Stimulated activated CD4-positive, alpha-beta T cell treated with anti-CD3 and anti-CD28 coated beads, Interleukin-12 subunit alpha, Interleukin-12 subunit beta, amount 100 ng/mL, for 48 hours (primary cell): ENCODE measurements at places on chromosomes 16 and 17.

DNA sequence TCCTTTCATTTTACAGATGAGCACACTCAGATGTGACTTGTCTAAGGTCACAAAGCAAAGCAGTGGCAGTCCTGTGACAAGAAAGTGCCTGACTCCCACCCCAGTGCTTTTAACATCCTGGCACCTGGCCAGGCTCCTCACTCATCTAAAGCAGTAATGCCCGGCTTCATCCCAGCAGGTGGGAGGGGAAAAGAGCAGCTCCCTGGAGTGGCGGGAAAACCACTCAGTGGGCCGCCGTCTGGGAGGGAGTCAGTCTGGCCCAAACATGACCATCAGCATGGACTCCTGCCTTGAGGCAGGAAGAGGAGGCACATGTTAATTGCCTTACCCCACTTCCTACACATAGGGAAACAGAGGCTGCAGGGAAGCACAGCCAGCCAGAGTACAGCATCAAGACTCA is 2.6 kb downstream of the PCGF2 start:
- no peak for DNase-seq

GRCh38 chr17:15432807-15433611 is 34.4 kb downstream of the CDRT4 start:
- no peak for DNase-seq

GRCh38 chr17:30965686-30966085 is 5.2 kb upstream of the RNF135 start:
- no peak for DNase-seq

DNA sequence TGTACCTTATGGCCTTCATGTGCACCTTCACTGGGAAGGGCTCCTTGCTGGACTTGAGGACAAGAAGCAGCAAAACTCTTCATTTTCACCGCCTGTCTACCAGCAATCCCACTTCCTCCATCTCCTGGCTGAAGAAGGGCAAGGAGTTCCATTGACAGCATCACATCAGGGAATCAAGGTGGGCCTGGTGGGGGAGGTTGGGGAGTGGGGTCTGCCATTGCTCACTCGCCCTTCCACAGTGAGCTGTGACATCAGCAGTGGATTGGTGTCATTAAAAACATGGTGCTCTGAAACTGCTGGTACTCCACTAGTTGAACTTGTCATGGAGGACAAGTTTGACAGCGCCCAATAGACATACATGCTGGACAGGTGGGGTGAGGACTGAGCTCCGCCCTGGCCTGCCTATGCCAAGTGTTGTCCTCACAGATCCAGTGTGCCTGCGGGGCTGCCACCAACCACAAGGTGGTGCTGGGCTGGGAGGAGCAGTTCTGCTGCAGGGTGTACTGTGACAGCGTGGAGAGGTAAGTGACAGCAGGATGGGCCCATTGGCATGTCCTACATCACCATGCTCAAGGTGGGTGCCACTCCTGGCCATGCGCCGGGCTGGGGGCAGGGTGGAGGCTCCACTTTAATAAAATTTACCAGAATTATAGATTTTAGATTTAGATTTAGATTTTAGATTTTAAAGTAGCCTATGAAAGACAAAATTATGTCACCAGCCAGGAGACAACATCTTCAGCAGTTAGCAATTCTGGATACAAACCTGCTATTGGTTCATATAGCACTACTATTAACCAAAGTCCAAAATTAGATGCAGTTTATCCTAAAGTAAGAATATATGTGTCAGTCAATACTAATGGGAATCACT is 1729.1 kb downstream of the TP53TG3F start:
- no peak for DNase-seq

- no peak for DNase-seq
These were observed 347.5 kb downstream of the C16orf95 start for GRCh38 chr16:86969716-86970115.

GRCh38 chr17:55731586-55732250 is 9.1 kb upstream of the TMEM100 start:
- DNase-seq, result no peak

DNA sequence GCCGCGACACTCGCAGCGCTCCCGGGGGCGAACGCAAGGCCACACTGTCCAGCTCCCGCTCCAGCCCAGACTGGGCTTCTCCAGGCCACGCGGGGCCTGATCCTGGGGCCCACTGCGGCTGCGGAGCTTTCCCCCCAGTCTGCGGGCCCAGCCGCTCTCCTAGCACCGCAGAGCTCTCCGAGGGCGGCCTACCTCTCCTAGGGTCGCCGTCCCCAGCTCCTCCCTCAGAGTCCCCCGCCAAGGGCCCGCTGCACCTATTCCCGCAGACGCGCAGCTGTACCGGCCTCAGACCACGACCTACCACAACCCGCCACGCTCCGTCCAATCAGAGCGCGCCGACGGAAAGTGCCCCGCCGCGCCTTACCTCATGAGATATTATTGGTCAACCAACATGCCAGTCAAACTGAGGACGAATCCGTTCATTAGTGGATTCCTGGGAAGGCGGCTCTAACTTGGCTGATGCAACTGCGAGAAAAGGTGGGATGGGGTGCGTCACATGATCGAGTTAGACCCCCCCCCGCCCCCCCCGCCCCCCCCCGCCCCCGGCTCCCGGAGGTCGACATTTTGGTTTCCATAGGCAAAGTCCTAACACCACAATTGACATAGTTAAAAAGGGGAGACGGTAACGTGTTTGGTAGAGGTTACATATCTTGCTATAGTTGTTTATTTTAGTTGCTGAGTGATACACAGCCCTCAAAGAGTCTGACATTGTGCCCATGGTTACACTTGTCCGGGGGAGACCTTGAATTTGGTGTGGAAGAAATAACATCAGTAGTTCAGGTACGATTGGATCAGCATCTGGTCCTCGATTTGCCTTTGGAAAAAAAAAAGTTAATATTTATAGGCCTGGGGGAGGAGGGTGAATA is at the start of gene AARS1:
Gene AARS1, minus strand, starts transcription at position 278 of the 866 bp plus-strand sequence. CDS start 6,743 bp downstream, outside the sequence.
- peak; percentile 91 for DNase-seq

DNA sequence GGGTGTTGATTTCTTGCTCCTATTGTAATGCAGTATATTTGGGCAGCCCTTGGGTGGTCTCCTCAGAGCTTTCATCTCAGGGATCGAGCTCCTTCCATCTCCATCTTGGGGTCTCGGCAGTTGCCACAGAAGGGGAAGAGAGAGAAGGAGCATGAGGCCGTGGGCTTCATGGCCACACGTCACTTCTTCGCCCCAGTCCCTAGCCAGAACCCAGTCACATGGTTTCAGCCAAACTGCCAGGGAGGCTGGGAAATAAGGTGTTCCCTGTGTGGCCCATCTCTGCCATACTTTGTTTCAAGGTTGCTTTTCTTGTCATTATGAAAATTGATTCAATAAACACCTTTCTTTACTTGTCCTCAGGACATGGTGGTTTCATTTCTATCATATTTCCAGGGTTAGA is 68.4 kb upstream of the NKD1 start:
- DNase-seq, result no peak

DNA sequence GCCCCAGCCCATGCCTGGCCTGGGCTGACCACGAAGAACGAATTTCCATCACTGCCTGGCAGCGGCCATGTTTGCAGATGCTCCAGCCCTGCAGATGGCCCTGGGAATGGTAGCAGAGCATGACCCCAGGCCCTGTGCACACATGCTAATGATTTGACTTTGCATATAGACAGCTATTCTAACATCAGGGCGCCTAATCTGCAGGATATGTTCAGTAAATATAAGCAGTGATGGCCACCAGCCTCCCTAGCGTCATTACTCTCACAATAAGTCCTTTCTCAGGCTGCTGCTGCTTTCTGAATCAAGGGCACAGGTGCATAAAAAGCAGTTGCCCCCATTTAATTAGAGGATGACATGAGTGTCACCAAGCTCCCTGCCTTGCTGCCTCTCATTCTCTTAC is 24.2 kb downstream of the DNAH9 start:
- no peak for DNase-seq

DNA sequence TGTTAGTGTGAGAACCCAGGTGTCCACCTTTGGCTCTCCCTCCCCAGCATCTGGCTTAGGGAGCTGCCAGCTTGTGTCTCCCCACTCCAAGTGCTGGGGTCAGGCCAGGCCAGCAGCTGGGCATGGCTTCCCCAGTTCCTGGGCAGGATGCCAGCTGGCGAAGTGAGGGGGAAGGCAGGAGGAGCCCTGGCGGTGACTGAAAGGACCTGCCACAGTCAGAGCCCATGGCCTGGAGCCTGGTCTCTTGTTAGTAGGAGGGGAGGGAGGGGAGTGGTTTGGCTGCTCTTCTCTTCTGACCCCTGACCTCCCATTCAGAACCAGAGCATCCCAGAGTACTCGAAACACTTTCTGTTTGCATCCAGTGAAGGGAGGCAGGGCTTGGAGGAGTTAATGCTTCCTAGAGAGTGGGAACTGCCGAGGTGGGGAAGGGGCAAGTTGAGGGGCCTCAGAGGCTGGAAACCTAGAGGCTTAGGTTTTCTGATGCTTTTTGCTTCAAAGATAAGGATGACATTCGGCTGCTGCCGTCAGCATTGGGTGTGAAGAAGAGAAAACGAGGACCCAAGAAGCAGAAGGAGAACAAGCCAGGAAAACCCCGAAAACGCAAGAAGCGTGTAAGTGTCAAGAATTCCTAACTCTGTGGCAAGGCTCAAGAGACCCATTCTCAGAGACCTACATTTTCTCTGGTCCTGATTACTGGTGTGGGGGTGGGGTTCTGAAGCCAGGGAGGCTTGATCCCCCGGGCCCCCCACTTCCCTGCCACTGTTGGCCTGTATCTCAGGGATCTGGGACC is 772 bp downstream of the CHD3 start:
- DNase-seq, result no peak

DNA sequence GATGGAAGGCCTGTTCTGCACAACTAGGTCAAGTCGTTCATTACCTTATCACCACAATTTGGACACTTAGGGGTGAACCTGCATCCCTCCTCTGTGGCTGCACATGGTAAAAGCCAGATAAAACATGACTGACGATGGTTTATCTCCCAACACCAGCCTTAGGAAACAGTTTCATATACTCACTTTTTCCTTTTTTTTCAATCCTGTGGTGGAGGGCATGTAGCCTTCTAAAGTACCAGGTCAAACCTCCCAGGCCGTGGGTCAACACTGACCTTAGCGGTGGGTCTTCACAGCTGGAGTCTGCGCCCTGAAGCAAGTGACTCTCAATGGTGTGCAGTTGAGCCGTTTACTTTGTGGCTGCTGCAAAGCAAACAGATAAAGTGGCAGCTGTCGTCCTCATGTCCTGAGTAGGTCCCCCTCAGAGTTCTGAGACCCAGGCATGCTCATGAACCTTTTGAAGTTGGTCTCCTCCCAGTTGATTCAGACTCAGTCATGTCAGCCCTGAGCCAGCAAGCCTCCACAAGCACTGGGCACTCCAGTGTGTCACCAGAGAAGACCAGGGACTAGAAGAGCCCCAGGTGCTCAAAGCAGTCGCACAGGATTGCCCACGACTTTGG is 5.9 kb downstream of the FAHD1 start:
- no peak for DNase-seq

DNA sequence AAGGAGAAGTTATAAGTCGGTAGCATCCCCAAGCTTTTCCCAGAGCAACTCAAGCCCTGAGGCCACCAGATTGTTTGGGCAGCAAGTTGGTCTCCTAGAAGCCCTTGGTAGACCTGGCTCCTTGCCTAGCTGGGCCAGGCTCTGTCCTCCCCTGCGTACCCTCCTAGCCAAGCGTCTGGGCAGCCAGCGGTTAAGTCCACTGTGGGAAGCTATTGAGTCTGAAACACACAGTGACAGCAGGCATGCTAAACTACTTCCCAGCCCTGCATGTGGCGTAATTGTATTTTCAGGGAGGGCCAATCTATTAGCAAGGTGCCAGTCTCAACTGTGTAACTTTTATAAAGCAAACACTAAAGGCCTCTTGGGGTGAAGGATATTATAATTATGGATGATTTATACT is 419.1 kb upstream of the RBFOX1 start:
- no peak for DNase-seq

- DNase-seq, result no peak
These were observed 641 bp downstream of the SBK1 start for GRCh38 chr16:28292731-28293600.
